ENCODE measurements at places on chromosomes 1 and 21.

DNA sequence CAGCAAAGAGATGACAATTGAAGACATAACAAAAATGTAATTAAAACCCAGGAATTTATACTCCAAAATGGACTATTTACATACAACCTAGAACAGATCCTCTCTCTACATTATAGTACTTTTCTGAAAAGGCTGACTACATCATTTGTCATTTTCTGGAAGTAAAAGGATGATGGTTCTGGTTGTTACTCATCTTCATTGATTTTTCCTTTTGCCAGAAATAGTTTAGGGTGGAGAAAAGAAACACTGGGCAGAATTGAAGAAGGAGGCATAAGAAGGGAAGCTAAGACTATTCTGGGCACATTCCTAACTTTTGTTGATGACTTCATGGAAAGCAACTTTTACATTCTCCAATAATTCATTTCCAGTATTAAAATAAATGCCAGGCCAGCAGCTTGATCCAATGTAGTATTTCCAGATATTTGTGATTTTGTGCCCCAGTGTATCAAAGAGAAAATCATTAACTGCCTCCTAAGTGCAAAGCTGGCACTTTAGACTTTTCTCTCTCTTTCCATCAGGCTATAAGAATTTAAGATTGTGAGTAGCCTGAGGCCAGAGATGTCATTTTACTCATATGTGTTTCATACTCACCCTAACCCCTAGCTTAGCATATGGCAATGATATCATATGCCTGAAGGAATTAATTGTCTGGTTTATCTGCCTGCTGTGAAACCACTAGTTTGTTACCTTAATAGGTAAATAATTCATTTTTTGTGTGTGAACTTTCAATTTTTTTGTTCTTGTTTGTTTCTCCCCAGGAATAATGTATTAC lies 369.5 kb upstream of the LYPLAL1 start:
- DNase-seq: no peak

DNA sequence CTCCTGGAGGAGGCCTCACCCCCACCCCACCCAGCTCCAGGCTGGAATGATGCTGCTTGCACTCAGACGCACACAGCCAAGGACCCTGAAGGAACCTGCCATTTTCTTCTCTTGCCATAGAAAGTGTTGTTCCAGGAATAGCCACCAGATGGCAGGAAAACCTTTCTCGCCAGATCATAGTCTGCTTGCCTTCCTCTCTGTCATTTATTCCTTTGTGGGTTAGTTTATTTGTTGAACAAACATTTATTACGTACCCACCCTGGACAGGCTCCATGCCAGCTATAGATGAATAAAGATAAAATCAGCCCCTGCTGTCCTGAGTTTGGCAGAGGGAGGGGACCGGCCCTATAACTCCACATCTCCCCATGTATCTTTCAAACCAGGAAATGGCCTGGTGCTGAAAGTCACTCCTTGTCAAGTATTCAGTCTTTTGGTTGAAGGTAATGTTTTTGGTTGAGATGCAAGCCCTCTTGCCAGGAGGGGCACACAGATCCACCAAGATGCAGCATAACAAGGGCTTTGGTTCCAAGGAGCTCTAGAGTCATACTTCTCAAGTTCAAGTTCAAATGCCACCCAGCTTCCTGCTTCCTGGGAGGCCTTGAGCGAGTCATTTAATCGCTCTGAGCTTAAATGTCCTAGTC lies 7.0 kb upstream of the KCNC4 start:
- peak; percentile 49 for DNase-seq

- DNase-seq: no peak
Observed at GRCh38 chr1:218339267-218339831, 5.8 kb upstream of the TGFB2 start.

DNA sequence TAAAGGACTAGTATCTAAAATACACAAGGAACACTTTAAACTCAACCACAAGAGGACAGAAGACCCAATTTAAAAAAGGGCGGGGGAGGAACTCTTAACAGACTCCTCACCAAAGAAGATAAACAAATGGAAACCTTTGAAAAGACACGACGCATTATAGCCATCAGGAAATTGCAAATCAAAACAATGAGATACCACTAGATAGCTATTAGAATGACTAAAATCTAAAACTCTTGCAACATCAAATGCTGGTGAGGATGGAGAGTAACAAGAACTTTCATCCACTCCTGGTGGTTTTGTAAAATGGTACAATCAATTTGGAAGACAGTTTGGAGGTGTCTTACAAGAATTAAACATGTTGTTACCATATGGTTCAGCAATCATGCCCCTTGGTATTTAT lies 708.2 kb downstream of the BRINP3 start:
- no peak for DNase-seq

- no peak for DNase-seq
Observed at GRCh38 chr1:245715970-245716369, 561.2 kb downstream of the KIF26B start.

DNA sequence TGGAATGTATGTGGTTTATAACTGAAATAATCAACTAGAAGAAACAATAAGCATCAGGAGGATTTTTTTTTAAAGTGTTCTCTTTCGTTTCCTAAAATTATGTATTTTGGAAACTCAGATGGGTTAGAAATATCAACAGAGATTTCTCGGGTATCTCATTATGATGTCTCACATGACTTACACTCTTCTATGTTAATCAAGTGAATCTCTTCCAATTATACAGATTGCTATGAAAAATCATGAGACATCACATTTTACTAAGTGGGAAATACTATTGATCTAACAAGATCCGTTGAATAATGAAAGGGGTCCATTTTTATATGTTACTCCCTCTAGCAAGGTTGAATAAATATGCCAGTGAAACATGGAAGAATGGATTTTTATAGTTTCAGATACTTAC lies 54.7 kb upstream of the NRIP1 start:
- DNase-seq: no peak

- no peak for DNase-seq
Observed at GRCh38 chr1:59005491-59006288, 221.8 kb upstream of the JUN start.

GRCh38 chr1:177385760-177386698 lies 215.3 kb downstream of the BRINP2 start:
- DNase-seq: no peak

DNA sequence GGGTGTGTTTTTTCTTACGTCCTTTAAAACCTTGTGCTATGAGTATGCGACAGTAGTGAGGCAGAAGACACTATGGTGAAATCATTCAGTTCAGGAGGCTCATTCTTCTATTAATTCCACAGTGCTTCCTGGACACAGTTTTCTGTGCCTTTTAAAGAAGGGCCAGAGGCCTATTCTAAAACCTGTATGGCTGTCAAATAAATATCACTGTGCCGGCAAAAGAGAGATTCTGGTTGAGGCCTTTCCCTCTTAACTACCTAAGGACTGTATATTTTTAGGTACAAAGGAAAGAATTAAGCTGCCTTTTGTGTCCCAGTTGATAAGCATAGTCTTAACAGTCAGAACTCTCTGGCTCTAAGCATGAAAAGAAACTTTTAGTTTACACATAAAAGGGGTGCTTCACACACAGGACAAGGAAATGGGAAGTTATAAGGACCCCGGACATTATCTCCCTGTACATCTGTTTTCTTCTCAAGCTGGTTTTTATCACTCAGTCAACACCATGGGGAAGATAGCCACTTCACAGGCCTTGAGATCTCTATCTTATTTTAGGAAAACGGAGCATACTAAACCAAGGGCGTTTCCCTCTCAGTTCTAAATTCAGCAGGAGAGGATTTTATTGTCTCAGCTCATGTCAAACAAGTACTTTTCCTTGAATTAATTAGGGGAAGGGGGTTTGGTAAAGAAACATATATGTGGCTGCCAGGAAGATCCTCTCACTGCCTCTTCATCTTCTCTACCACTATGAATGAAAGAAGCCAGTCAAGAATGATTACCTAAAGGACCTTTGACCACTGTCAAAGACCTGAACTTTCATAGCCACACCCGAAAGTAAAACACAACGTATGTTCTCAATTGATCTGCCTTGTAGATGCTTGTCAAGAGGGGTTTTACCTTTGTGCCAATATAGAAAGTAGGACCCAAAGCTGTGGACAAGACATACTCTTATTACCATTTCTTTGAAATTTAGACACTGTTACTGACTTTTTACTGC lies 71.4 kb upstream of the HSPA13 start:
- no peak for DNase-seq

- no peak for DNase-seq
Observed at GRCh38 chr1:167057241-167057688, 32.9 kb downstream of the GPA33 start.

DNA sequence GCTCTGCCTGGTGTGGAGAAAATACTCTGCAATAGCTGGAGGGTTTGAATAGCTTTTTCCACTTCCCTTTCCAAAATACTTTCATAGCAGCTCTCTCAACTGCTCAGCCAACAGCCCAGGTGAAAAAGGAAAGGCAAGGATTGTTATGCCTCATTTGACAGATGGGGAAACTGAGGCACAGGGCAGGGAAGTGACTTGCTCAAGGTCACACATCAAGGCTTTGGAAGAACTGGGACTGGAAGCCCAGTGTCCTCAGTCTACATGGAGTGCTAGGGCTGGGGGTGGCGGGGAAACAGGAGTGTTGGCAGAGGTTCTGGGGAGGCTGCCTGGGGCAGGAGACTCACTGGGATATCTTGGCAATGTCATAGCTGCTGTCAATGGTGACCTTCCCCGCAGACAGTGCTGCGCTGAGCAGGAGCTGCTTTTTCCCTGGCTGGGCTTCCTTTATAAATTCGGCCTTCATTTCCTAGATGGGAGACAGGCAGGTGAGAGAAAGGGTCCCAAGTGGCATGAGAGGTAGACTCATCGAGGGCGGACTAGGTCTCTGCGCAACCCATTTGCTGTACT lies 4.0 kb downstream of the CHI3L1 start:
- no peak for DNase-seq
